ENCODE measurements at places on chromosomes 2 and 18.

- DNase-seq, result no peak
Observed at GRCh38 chr2:100239486-100240210, 82.7 kb downstream of the LONRF2 start.

GRCh38 chr18:34767601-34768027 lies 57.5 kb downstream of the DTNA start:
- DNase-seq, result no peak

DNA sequence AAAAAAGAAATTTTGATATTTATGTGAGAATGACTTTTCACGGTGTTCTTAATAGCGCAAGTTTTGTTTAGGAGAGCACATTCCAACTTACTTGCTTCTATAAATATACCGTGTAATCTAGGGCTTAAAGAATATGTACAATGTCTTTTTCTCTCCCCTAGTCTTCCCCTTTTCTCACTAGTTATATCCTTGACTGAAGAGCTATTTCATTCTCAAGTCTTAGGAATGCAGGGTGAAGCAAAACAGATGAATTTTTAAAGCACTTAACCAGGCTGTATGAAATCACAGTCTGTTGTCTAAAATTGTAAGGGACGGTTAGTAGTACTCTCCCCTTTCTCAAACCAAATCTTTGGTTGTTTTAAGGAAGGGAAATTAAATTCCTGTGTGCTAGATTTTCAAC lies 29.6 kb upstream of the SLC30A6 start:
- DNase-seq, result no peak

GRCh38 chr2:161952783-161953191 lies 121.2 kb downstream of the DPP4 start:
- no peak for DNase-seq

- no peak for DNase-seq
Observed at GRCh38 chr2:10396464-10396863, 51.7 kb downstream of the ODC1 start.

- no peak for DNase-seq
Observed at GRCh38 chr2:58903427-58903826, 662.3 kb upstream of the FANCL start.

DNA sequence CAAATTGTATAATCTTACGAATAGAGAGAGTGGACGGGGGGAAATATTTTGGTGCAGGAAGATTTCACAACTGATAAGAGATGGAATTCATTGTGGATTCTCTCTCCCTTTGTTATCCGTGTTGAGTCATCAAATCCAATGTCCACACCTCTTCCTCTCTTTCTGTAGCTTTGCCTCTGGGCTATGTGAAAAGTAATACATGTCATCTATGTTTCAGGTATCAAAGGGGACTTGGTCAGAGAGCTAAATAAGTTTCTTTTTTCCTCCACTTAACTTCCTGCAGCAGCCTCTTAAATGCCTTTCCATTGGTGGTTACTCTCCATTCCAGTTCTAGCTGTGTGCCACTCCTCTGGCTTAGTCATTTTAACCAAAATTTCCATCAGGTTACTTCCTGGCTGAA lies 169.3 kb upstream of the NXPH2 start:
- no peak for DNase-seq

- DNase-seq, result peak; percentile 18
Observed at GRCh38 chr2:97697252-97698235, 15.8 kb upstream of the ZAP70 start.

GRCh38 chr2:67993329-67993728 lies 69.5 kb downstream of the C1D start:
- DNase-seq, result no peak

GRCh38 chr2:207370646-207371045 lies 159.1 kb upstream of the CREB1 start:
- DNase-seq, result no peak

DNA sequence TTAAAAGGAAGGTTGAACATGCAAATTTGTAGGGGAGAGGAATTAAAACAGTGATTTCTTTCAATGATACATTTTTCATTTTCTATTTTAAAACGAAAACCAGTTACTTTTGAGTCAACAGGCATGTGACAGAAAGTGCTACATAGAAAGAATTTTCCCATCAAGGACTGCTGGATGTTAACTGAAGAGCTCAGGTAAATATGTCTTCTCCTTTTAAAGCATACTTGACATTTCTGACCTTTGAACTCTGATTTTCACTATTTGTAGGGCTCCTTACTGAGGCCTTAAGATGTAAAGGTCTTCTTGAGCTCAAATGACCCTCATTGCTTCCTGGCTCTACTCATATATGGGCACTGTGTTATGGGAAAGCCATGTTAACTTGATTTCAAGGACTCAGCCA lies 32.4 kb downstream of the FIGN start:
- no peak for DNase-seq

DNA sequence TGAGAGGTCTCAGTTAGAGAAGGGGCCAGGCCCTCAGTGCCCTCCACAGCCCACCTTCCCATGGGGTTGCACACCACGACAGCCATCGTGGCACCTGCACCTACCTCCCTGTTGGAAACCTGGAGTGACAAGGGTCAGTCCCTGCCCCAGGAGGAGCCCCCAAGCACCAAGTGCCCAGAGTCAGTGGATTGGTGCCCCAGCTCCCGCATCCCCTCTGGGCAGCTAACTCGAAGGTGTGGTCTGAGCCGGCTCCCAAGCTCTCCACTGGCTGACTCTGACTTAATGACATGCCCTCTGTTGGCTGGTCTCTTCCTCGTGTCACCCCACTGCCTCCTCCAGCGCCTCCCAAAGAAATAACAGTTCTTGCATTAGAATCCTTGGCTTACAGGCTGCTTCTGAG lies 116.4 kb downstream of the NDUFA10 start:
- no peak for DNase-seq

GRCh38 chr2:192073878-192074277 lies 120.9 kb downstream of the TMEFF2 start:
- DNase-seq, result no peak

DNA sequence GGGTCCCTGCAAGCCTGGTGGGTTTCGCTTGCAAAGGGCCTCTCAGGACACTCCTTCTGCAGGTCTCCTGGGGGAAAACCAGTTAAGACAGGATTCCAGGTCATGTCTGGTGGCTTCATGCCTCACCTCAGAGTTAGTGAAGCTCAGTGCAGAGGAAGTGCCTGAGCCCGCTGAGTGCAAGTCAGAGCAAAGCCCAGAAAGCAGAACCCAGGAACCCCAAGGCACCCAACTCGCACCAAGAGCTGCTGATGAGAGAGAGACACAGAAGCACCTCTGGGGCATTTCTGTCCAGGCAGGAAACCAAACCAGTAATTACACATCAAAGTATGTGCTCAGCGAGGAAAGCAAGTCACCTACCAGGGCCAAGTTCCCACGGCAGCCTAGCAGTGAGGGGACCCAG lies 78.4 kb downstream of the ARHGEF4 start:
- DNase-seq, result no peak

GRCh38 chr2:100997509-100998234 lies 4.4 kb upstream of the RPL31 start:
- DNase-seq, result no peak

Data from C1 segment of cervical spinal cord (tissue), 14 donors.